LHCN-M2 (cell line): ENCODE measurements at places on chromosomes 6 and 20. TPM values are rescaled to one million over a fixed set of nuclear protein-coding genes. Genes with fewer than 3 reads are reported as not detected.

The TTK gene
- 63.7 and 69.5 TPM in 2 replicates for total RNA-seq

The TM9SF4 gene
- total RNA-seq, result 32.6 and 36.8 TPM in 2 replicates

The ZNF165 gene
- 0.40 and 0.45 TPM in 2 replicates for total RNA-seq

The GPX5 gene
- total RNA-seq, result not detected in 2 replicates

The MICA gene
- 23.5 and 27.8 TPM in 2 replicates for total RNA-seq

The IL17F gene
- total RNA-seq, result not detected in 2 replicates

The CRISP2 gene
- not detected in 2 replicates for total RNA-seq

The SIM1 gene
- total RNA-seq, result 2.2 and 4.7 TPM in 2 replicates

The BEND6 gene
- 8.7 and 14.1 TPM in 2 replicates for total RNA-seq

The BTNL2 gene
- total RNA-seq, result not detected in 2 replicates
